GM12878 (cell line): ENCODE measurements at places on chromosomes 7 and 10. TPM values are rescaled to one million over a fixed set of nuclear protein-coding genes. Genes with fewer than 3 reads are reported as not detected.

CDHR1 gene
- total RNA-seq: 0.41 and 0.82 TPM in 2 replicates

PILRB gene
- 23.1 and 24.1 TPM in 2 replicates for total RNA-seq

ZDHHC6 gene
- 28.3 and 30.9 TPM in 2 replicates for total RNA-seq

PNLIPRP1 gene
- 0.74 and 1.5 TPM in 2 replicates for total RNA-seq

SHH gene
- total RNA-seq: not detected in 2 replicates

AKR1C3 gene
- 0.26 TPM in 1 of 2 replicates, not detected in the other for total RNA-seq

TAS2R41 gene
- not detected in 2 replicates for total RNA-seq

GPR158 gene
- not detected in 2 replicates for total RNA-seq

KCNH2 gene
- 0.18 and 0.19 TPM in 2 replicates for total RNA-seq

ZNF467 gene
- not detected in 2 replicates for total RNA-seq

HOXA13 gene
- total RNA-seq: not detected in 2 replicates

PSD gene
- total RNA-seq: 0.16 and 0.56 TPM in 2 replicates

VWC2 gene
- total RNA-seq: not detected in 2 replicates

C10orf67 gene
- not detected in 2 replicates for total RNA-seq

FGFR2 gene
- 0.15 and 0.32 TPM in 2 replicates for total RNA-seq

ARHGEF35 gene
- 8.8 and 9.7 TPM in 2 replicates for total RNA-seq

TSC22D4 gene
- total RNA-seq: 63.7 and 65.7 TPM in 2 replicates

ADAM8 gene
- 86.1 and 92.7 TPM in 2 replicates for total RNA-seq

CDC14C gene
- not detected in 2 replicates for total RNA-seq

CYP2C18 gene
- not detected in 2 replicates for total RNA-seq

AKR1D1 gene
- total RNA-seq: not detected in 2 replicates

ST7 gene
- total RNA-seq: 46.0 and 46.9 TPM in 2 replicates

KMT2E gene
- 48.1 and 52.7 TPM in 2 replicates for total RNA-seq

MYPN gene
- not detected in 2 replicates for total RNA-seq

PRR15 gene
- total RNA-seq: not detected in 2 replicates

TEX47 gene
- not detected in 2 replicates for total RNA-seq

CC2D2B gene
- 0.72 and 0.80 TPM in 2 replicates for total RNA-seq

LIPM gene
- total RNA-seq: not detected in 2 replicates

EN2 gene
- total RNA-seq: not detected in 2 replicates

DOCK4 gene
- total RNA-seq: 0.46 and 0.48 TPM in 2 replicates

PTF1A gene
- total RNA-seq: not detected in 2 replicates

ASB10 gene
- not detected in 2 replicates for total RNA-seq

CALML3 gene
- not detected in 2 replicates for total RNA-seq

COL17A1 gene
- total RNA-seq: 0.05 TPM in 1 of 2 replicates, not detected in the other

CXCL12 gene
- total RNA-seq: 0.85 and 0.90 TPM in 2 replicates

NRBF2 gene
- 17.8 and 20.4 TPM in 2 replicates for total RNA-seq

ZNF277 gene
- total RNA-seq: 20.5 and 24.2 TPM in 2 replicates

SPDYE3 gene
- not detected in 2 replicates for total RNA-seq

VWA2 gene
- not detected in 2 replicates for total RNA-seq

EPHA1 gene
- 0.21 and 0.29 TPM in 2 replicates for total RNA-seq

RHEB gene
- total RNA-seq: 33.4 and 38.7 TPM in 2 replicates
